ENCODE measurements at places on chromosomes 7 and 10.

DNA sequence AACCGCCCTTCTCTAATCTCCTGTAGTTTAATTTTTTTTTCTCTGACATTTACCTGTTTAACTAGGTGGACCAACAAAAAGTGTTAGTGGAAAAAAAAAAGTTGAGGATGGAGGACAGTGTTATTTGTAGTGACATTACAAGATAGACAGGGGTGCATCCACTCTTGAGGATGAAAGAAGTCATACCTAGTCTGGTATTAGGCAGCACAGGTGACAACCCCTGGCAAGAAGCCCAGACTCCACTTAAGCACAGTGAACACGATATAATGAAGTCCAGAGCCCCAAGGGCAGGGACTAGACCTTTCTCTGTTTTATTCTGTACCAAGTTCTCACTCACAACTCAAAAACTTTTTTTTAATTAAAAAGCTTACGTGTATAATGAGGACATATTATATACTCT is 268.4 kb downstream of the GPR37 start:
- no peak for DNase-seq

GRCh38 chr10:110789604-110790433 is 81.9 kb upstream of the PDCD4 start:
- no peak for DNase-seq

- DNase-seq: no peak
Observed at GRCh38 chr10:5570979-5571810, 46.4 kb downstream of the CALML3 start.

- DNase-seq: no peak
Observed at GRCh38 chr10:3173171-3173878, 743 bp upstream of the PITRM1 start.

GRCh38 chr7:90660819-90661218 is 64.7 kb downstream of the CDK14 start:
- no peak for DNase-seq

- no peak for DNase-seq
Observed at GRCh38 chr7:610531-611280, 91.1 kb upstream of the PDGFA start.

DNA sequence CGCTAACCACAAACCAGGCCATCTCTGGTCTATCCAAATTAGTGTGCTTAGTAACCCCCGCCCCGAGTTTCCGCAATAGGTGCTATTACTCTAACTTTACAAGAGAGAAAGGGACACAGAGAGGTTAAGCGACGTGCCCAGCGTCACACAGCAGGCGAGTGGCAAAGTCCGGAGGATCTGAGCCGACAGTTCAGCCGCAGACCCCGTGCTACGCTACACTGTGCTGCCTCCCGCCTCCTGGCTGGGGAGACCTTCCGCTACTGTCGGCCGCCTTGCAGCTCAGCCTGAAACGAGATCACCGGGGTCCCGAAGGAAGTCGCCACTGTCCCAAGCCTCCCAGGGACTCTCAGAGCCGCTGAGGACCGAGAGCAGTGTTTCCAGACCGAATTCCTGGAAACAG is 799 bp downstream of the INTS1 start:
- no peak for DNase-seq

- no peak for DNase-seq
Observed at GRCh38 chr10:131274883-131275282, 36.6 kb downstream of the TCERG1L start.
